ENCODE measurements at places on chromosomes 12 and 14.

GRCh38 chr12:89552376-89552775, 26.5 kb upstream of the POC1B start:
- no peak for DNase-seq

DNA sequence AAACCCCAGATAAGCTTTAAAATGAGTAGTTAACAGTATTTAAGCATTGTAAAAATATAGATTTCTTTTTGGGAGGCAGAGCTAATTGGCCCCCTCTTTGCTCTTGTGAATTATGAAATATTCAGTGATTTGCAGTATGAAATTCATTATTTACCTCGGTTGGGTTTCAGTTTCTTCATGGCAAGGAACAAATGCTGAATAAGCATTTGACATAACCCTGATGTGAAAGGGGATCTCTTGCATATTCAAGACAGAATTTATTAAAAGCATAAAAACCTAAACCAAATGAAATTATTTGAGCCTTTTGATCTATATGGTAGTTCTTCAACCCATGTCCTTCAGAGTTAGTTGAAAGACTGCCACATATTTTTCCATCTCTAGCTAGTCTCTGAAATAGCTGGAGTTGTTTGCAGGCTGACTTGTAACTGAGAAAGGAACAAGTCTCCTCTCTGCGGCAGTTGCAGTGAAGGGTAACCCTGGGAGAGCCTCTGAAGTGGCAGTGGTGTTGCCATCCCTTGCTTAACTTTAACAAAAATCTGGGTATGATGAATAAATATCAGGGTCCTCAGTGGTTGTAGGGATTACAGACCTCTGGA, 690 bp downstream of the AKAP6 start:
- no peak for DNase-seq

- no peak for DNase-seq
These were observed 272.6 kb downstream of the CCER1 start for GRCh38 chr12:90682398-90682797.

DNA sequence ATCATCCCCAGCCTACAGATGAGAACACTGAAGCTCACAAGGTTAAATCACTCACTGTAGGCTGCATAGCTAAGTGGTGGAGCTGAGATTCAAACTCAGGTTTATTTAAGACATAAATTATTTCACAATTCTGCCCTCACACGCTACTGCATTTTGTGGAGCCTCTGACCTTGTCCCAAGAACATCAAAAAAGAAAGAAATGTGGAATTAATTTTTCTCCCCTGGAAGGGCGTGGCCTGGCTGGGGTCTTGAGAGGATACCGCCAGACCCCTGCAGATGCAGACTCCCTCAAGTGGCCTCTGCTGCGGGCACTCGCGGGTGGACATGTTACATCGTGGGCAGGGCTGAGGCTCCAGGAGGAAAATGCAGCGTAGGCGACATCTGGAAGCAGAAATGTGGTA, 40.6 kb downstream of the LTBP2 start:
- no peak for DNase-seq

DNA sequence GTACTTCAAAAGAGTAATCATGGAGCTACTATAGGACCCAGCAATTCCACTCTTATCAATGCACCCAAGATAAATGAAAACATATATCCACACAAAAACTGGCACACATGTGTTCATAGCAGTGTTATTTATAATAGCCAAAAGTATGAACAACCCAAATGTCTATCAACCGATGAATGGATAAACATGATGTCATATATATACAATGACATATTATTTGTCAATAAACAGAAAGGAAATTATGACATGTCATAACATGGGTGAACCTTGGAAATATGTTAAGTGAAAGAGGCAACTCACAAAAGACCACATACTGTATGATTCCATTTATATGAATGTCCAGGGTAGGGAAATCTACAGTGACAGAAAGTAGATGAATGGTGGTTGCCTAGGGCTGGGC, 347.1 kb upstream of the DDHD1 start:
- DNase-seq: no peak

GRCh38 chr14:61678975-61679374, 16.3 kb upstream of the HIF1A start:
- DNase-seq: no peak

GRCh38 chr12:102950107-102950949, 7.1 kb upstream of the ASCL1 start:
- DNase-seq: no peak

GRCh38 chr14:38108681-38109080, 99.0 kb upstream of the SSTR1 start:
- no peak for DNase-seq

GRCh38 chr12:82817368-82817767, 130.7 kb downstream of the TMTC2 start:
- DNase-seq: no peak

GRCh38 chr12:128178966-128179365, 88.0 kb upstream of the TMEM132C start:
- DNase-seq: no peak

GRCh38 chr14:52821805-52822250, 30.4 kb upstream of the GNPNAT1 start:
- DNase-seq: no peak

DNA sequence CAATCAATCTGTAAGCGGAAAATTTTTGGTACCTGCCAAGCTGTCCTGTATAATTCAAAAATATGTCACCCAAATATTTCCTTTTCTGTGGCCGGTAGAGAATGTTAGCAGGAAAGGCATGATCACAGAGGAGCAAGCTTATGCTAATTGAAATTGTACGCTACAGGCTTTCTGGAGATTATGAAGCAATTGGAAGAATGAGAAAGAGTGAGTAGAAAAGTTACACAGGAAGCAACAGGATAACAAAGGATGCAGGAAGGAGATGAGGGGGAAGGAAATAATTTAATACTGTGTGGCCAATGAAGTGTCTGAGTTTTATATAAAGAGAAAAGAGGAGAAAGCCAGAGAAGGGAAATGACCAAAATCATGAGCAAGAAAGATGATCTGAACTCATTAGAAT, 627.2 kb upstream of the STXBP6 start:
- DNase-seq: no peak

DNA sequence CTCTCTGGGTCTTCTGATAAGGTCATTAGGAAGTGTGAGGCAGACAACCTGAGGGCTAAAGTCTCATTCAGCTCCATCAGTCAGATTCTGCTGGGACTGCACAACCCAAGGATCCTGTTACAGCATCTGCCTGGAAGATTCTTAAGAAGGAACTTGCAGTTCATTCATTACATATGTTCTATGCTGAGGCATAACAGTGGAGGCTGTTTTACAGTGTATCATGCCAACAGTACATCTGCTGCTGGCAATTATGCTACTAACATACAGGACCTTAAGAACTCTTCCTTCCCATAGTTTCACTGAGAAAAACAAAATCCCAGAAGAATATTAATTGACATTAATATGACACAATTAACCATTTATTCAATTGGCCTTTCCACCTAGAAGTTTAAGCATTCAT, 968.6 kb downstream of the DIO2 start:
- no peak for DNase-seq

- DNase-seq: no peak
These were observed 266.5 kb downstream of the PAWR start for GRCh38 chr12:79424109-79424721.

GRCh38 chr14:104401785-104402184, 177.8 kb upstream of the C14orf180 start:
- no peak for DNase-seq

DNA sequence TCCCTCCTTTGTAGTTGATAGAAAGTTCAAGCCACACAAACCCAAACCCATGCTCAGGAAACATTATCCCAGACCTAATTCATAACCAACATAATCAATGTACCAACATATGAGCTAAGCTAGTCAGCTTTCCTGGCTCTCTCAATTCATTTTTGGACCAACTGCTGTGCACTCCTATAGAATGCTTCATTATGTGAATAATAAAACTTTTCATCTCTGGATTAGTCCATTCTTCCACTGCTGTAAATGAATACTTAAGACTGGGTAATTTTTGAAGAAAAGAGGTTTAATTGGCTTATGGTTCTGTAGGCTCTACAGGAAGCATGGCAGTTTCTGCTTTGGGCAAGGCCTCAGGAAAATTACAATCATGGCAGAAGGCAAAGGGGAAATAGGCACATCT, 651.9 kb downstream of the RERGL start:
- DNase-seq: no peak

DNA sequence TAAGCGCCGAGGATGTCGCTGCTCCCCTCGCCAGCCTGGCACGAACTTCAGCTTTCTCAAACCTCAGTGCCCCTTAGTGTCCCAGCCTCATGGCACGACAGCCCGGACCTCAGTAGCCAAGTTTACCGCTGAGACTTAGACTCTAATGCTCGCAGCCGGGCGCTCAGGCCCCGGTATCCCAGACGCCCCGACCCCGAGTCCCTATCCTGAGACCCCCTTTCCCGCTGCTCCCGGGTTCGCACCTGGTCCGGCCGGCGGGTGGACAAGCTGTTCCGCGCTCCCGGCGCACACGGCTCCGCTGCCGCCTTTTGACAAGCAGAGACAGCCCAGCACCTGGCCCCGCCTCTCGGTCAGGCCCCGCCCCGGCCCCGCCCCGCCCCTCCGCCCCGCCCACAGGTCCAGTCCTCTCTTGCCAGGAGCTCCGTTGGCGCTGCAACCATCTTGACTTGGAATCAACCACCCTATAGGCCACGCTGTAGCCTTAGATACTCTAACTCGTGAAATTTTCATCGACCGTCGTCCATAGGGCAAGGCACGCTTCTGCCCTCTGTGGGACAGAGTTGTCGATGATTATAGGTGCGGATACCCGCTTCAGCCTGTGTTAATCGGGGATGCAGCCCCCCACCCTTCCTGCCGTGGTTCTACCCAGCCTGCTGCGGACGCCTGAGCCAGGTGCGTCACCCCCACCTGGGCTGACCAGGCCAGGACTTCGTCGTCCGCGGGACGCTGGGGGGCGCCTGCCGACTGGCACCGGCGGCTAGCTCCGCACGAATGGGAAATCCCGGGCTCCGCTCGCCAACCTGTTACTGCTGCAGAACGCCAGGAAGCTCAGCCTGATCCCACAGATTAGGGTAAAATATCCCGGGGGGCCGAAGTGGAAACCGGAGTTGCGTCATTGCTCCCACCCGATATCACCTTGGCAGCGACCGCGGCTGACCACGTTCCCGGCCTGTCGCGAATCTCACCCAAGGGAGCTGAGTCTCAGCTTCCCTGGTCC, at the start of gene VDR:
VDR (minus strand) TSS at position 282 of the 997 bp plus-strand sequence. CDS start 25,881 bp downstream, outside the sequence.
- peak; percentile 34 for DNase-seq

DNA sequence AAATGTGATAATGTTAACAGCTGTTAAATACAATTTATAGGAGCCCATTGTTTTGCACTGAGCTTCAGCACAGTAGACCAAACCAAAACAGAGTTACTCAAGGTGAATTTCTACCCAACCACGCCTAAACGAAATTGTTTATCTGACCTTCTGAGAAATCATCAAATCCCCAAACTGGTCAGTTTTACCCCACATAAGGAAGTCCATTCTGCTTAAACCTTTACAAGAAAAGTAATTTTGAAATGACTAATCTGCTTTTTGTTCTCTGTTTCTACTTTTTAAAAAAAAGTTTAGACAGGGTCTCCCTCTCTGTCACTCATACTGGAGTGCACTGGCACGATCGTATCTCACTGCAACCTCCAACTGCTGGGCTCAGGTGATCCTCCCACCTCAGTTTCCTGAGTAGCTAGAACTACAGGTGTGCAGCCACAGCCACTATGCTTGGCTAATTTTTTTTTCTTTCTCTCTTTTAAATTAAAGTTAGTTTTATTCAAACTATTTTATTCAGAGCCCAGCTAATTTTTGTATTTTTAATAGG, 1.4 kb upstream of the RNF10 start:
- no peak for DNase-seq

DNA sequence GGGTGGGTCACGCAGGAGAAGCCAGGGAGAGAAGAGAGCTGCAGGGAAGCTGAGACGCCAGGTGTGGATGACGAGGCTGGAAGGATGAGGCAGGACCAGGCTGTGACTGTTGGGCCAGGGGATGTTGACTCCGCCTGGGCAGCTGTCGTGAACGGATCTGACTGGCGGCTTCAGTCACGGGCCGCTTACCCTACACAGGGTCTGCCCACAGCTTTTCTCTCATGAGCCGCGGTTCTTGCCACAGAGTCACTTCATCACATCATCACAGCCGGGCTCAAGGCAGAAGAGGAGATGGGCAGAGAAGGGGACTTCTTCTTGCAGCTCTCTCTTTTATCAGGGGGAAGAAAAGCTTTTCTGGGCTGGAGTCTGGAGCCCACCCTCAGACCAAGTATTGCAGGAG, 7.7 kb downstream of the CLBA1 start:
- DNase-seq: no peak

DNA sequence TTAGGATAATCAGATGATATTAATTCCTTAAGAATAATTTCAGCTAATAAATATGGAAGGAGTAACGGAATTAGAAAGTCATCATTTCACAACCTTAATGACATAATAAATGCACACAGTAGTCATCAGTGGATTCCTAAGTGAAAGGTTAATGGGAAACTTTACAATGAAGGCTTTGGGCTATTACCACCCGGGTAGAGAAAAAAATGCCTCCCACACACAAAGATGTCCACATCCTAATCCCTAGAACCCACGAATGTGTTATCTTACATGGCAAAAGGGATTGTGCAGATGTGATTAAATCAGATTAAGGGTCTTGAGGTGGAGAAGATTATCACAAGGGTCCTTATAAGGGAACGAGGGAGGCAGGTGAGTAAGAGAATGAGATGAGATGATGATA, 5.6 kb downstream of the TMED10 start:
- no peak for DNase-seq

GRCh38 chr12:112564160-112564784, 145.5 kb downstream of the PTPN11 start:
- no peak for DNase-seq

GRCh38 chr12:53564941-53565340, 57.7 kb upstream of the NPFF start:
- DNase-seq: no peak

Measured in stimulated activated CD8-positive, alpha-beta memory T cell treated with anti-CD3 and anti-CD28 coated beads, Interleukin-7, amount 100 ng/mL, for 1 hour (primary cell).